ENCODE measurements at places on chromosomes 4 and X.

- DNase-seq = no peak
These were observed 18.5 kb downstream of the CASP6 start for GRCh38 chr4:109684727-109685126.

GRCh38 chrX:87846956-87847355 lies 329.4 kb downstream of the KLHL4 start:
- no peak for DNase-seq

DNA sequence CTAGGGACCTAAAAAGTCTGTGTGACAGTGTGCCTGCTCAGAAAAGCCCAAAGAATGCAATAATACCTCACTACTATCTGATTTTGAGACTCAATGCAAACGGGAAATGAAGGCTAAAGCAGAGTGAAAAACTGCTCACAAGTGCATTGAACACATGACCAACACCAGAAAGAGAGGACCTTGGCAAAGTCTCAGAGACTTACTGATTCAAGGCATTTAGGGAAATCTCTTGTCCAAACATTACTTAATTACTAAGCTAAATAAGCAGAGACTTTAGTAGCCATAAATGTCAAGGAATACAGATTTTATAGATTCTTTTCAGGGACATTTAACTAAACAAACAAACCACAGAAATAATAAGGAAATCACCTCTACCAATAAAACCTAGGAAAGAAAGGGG lies 916.0 kb downstream of the FSTL5 start:
- no peak for DNase-seq

- DNase-seq = no peak
These were observed 129.1 kb downstream of the CBR4 start for GRCh38 chr4:168880811-168881595.

All from left cardiac atrium (tissue), 4 donors.